Right lobe of liver (tissue), 6 donors: ENCODE measurements at places on chromosomes 3 and 15.

DNA sequence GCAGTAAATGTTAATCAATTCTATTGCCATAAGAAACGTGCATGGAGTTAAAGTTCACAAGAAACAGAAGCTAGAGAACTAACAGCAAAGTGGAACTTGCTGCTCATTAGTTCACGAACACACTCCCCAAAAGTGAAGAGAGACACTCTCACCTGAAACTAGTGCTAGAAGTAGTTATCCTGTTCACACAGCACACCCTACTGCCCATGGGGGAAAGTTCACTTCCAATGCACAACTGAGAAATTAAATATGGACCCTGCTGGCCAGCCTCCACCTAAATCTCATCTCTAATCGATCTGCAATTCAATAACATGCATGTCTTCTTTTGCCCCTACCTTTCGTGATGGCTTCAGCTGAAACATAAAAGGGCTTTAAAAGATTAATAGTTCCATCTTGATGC is 39.4 kb upstream of the FRMD4B start:
- DNase-seq, result no peak

DNA sequence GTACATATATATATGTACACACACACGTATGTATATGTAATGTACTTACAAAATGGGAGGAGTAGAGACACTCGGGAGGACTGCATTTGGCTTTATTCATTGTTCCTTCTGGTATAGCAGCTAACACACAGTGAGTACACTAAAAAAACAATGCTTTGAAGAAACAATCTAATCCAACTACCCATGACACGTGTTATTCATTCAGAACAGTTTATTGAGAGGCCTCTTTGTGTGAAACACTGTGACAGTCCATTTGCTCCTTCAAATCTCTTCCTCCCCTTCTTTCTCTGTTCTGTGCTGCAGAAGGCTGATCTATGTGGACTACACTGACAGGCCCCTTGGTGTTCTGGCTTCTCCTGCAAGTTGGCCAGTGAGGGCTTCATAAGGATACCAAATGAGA is 1075.9 kb upstream of the CFAP20DC start:
- DNase-seq, result no peak

- no peak for DNase-seq
Measured at GRCh38 chr3:80542456-80542855, 774.7 kb upstream of the ROBO1 start.

DNA sequence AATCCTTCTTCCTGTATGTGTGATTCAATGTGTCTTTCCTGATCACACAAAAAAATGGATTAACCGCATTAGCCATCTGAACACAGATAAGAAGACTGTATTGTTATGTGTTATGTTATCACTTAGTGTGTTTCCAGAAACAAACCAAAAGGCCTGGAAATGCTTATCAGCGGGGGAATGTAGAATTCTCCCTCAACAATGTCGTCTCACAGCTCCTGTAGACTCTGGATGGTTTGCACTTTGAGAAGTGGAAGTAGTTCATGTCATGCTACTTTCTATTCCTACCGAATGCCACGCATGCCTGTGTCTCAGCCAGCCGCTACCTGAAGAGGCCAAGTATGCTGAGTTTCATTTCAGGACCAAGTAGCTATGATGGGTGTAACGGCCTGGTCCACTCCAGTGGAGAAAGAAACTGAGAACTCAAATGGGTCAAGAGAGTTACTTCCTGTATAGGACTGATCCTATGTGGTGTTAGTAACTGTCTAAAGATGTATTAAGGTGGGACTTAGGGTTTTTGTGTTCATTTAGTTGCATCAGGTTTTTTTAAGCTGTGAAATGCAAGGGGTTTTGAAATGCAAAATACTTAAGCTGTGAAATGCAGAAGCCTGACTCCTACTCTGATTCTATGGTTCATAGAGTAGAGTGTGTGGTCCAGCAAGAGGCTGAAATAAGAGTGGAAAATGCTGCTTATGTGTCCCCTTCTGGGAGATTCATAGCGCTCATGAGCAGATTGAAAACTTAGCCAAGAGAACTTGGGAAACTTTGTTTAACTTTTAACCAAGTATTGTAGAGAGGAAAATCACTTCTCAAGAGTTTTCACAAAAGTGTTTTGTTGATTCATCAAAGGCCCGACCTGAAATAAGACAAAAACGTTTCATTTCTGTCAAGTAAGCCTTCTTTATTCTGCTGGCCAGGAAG is 118.5 kb upstream of the LMOD3 start:
- DNase-seq, result no peak

DNA sequence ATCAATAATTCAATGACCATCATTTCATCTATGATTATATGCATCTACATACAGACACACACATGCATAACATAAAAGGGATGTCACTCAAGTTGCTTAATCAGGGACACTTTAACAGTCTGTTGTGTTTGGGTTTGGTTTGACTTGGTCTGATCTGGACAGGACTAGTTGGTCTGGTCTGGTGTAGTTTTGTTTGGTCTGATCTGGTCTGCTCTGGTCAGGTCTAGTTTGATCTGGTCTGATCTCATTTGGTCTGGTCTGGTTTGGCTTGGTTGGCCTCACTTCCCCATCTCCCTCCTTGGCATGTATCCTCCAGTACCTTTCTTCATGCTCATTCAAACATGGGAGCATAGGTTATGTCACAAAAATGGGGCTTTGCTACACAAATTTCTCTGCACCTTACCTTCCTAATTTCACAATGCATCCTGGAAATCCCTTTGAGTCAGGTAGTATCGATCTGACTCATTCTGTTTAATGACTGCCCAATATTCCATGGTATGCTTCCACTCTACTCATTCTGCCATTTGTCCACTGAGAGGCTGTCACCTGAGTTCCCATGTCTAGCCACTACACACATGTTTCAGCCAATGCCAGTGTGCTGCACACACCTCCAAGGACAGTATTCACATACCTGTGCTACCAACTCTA is 73.0 kb upstream of the TPM1 start:
- no peak for DNase-seq

DNA sequence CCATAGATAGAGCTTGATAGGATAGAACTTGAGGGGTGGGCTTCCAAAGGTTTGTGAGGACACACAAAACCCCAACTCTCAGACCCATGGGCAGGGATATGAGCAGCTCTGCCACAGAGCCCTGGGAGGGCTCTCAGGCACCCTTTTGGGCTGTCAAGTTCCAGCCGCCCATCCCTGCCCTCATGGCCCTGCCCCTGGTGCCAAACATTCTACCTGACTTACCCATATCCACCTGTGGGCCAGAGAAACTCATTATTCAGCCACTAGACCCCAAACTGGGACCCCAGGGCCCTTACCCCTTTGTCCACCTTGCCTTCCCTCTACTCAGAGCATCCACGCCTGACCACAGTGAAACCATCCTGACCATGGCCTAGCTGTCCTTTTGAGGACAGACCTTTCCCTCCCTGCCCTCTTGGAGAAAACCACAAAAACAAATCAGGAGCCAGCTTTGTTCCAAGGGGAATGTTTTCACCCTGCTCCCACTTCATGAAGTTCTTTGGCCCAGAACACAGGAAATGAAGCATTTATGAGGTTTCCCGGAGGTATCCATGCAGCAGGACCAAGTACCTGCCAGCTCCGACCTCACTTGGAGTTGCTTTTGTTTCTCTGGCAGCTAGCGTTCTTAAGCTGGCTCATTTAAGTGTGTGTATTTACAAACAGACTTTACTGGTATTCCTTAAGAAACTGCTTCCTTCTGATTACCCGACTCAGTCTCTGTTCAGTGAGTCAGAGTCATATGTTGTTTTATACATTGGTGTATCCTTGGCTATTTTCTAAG is 34.2 kb upstream of the GALNT15 start:
- DNase-seq, result no peak

GRCh38 chr15:24916305-24917009 is 38.3 kb upstream of the SNRPN start:
- no peak for DNase-seq

GRCh38 chr3:17336291-17336690 is 406.1 kb downstream of the TBC1D5 start:
- DNase-seq, result no peak

DNA sequence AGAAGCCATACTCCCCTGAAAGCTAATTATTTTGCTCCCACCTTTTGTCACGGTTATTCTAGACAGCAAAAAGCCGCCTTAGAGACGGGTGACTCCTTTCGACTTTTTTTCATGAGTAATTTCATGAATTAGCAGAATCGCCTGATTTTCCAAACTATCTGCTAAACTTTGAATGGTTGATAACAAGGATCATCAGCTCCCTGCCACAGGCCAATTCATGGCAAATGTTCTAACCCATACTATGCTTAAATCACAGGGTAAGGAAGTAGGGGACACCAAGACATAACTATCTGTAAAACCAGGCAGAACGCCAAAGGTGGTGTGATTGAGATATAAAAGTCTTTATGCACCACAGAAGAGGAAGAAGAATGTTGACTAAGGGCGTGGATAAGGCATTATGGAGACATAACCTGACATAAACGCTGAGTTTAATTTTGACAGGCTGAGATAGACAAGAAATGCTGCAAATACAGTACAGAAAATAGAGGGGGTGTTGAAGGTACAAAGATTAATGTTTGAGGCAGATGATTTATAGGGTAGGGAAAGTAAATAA is 891 bp upstream of the DMXL2 start:
- DNase-seq, result no peak

DNA sequence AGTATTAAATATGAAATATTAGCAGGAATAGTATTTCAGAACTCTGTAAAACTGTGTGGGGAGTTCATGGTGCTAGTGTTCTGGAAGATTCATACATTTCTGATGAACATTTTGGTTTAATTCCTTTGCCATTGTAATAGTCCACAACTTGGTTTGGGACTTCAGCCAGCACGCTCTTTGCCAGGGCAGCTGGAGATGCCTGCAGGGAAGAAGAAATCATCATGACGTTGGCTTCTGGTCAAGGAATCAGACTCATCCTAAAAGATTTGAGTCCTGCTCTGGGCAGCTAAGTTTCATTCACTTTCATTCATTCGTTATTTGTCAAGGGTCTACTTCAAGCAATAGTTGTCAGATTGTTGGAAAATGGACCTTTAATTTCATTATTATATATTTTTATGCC is 32.4 kb upstream of the MRPL3 start:
- no peak for DNase-seq
